ENCODE measurements at places on chromosomes 5 and 9.

GRCh38 chr5:128487041-128487440 lies 51.0 kb downstream of the FBN2 start:
- no peak for DNase-seq

DNA sequence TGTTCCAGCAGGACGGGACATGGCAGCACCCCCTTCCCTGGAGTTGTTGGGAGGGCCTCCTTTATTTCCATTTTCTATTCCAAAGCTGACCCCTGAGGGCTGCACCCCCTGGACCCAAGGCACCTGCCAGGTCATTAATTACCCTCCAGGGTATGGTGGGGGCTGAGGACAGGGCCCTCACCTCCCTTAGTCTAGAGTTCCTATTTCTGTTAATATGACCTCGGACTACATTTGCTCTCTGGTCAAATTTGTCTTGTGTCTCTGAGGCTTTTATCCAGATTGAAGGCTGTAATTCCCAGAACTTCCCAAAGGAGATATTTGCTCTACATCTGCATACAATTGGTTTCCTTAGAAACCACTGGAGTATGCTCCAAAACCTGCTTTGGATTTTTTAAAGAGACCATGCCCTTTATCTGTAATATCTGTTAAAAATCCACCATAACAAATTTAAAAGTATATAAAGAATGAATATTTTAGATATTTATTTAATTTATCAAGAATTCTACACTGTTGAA lies 16.8 kb downstream of the PHF2 start:
- DNase-seq, result no peak

DNA sequence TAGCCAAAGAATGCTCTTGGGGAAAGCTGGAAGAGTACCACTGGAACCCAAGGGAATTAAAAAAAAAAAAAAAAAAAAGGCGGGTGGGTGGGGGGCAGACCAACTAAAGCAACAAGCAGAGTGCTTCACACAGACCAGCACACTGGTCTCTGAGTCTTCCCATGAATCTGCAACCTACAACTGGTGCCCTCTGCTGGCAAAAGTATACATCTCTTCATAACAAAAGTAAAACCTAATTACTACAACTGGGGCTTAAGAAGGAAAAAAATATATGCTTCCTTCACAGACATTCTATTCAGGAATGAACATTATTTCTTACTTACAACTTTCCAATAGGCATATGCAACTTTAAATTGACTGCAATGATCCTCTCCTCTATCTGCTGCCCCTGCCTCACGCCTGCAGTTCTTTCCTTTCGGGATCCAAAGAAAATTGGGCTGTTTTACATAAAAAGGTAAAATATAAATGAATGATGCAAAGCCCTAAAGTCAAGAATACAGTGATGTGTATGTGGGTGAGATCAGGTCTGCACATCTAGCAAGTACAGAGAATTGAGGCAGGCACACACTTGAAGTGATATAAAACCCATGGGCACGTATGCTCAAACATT lies 7.2 kb upstream of the KLHL3 start:
- DNase-seq, result no peak

DNA sequence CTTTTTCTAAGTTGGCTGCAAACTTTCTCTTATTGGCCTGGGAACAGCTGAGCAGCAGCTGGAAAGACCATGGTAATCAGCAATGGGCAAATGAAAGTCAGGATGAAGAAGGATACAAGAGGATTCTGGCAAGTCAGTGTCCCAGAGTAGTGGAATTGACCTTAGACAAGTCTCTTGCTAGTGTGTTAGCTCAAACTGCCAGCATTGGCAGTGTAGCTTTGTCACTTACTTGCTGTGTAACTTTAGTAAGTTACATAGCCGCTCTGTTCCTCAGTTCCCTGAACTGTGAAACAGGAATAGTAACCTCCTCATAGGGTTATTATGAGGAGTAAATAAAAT lies 3.6 kb downstream of the ALDH1A1 start:
- DNase-seq, result no peak

- DNase-seq, result no peak
Measured at GRCh38 chr5:89989776-89990175, 419.8 kb downstream of the CETN3 start.

GRCh38 chr9:5466766-5467165 lies 16.4 kb downstream of the CD274 start:
- DNase-seq, result no peak

- DNase-seq, result no peak
Measured at GRCh38 chr5:111942661-111943401, 185.8 kb upstream of the NREP start.

DNA sequence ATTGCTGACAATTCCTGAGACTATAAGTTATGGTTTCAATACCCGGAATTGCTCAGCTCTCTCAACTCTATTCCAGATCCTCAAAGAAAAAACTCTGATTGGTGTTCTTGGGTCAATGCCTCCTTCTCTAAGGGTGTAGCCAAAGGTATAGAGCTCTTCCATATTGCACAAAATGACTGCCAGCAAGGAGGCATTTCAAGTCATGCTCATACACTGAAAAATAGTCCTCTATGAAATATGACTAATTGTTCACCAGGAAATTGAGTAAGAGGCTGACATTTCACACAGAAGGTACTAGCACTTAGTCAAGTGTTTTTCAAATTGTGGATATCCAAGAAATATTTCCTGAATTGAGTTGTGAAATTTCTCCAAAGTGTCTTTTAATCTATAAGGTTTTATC lies 111.1 kb upstream of the KLF9 start:
- no peak for DNase-seq

- no peak for DNase-seq
Measured at GRCh38 chr5:13581914-13582313, 362.6 kb downstream of the DNAH5 start.

- no peak for DNase-seq
Measured at GRCh38 chr9:131685753-131686706, 53.8 kb downstream of the RAPGEF1 start.

- DNase-seq, result no peak
Measured at GRCh38 chr9:38439916-38440301, 15.7 kb upstream of the IGFBPL1 start.

DNA sequence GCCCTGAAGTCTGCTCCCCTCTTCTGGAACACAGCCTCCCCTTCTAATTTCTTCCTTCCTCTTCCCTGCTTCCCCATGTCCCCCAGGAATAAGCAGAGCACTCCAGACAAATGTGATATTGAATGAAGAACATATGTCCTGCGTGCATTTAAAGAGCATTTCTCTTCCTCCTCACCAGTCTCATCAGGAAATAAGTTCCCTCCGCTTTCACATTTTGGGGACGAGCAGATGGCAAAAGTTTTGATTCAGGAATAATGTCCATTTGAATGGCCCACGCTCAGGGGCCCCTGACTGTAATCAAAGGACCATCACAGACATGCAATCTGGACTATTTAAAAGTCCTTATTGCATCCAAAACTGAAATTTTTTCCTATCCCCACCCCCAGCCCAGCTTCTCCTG lies 316.1 kb downstream of the CDK5RAP2 start:
- no peak for DNase-seq

GRCh38 chr9:126794441-126794840 lies 10.4 kb upstream of the ZBTB43 start:
- DNase-seq, result no peak

DNA sequence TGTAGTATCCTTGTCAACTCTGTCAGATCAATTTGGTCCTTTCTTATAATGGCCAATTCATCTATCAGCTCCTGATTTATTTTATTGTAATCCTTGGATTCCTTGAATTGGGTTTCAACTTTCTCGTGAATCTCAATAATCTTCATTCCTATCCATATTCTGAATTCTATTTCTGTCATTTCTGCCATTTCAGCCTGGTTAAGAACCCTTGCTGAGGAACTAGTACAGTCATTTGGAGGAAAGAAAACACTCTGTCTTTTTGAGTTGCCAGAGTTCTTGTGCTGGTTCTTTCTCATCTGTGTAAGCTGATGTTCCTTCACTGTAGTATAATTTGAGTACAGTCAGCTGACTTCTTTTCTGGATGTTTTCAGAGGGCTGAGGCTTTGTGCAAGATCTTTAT lies 84.5 kb downstream of the CETN3 start:
- DNase-seq, result no peak

DNA sequence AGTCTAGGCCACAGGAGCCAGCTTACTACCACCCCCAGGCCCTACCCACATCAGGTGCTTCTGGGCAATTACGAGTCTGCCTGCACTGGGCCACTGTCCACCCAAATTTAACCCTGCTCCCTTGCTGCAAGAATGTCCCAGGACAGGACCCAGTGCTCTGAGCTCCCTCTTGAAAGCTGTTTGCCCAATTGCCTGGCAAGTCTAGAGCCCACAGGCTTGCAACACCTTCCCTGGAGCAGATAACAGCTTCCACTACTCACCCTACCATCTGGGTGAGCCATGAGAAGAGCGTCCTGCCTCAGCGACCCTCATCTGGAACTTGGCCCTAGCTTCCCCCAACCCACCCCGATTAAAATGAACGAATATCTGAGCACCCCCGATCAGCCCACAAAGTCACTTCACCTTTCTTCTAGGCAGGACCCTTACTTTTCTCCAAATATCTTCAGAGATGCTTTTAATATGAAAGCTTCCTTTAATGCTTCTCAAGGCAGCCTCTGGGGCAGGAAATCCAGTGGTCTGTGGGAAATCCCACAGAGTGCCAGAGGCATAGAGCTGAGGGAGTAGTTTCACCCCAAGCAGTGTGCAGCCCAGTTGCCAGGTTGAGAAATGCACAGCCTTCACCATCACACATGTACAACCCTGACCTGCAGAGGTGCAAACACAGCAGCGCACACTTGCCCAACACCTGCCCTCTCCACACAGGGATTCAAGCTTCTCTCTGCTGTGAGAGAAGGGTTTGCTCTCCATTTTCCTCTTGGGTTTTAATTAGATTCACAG lies 10.6 kb downstream of the ACSL6 start:
- no peak for DNase-seq

DNA sequence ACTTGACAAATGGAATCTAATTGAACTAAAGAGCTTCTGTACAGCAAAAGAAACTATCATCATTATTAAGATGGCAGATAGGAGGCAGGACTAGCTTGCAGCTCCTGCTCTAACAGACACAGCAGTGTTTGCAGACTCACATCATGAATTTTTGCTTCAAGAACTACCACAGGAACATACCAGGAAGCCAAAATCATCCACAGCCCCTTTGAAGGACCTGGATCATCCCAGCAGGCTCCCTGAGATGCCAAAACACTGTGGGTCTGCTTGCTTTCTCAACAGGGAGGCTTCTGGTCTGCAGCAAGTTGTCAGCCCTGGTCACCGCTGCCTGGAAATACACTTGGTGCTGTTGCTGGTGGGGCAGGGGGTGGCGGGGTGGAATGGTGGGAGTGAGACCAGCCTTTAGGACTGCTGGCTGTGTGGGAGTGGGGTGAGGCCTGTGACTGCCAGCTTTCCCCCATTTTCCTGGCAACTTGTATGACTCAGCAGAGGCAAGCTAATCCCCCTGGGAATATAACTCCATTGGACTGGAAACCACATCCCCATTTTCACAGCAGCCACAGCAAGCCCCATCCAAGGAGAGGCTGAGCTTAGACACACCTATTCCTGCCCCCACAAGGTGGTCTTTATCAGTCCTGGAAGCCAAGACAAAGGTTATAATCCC lies 533.8 kb upstream of the CYLC2 start:
- DNase-seq, result no peak

DNA sequence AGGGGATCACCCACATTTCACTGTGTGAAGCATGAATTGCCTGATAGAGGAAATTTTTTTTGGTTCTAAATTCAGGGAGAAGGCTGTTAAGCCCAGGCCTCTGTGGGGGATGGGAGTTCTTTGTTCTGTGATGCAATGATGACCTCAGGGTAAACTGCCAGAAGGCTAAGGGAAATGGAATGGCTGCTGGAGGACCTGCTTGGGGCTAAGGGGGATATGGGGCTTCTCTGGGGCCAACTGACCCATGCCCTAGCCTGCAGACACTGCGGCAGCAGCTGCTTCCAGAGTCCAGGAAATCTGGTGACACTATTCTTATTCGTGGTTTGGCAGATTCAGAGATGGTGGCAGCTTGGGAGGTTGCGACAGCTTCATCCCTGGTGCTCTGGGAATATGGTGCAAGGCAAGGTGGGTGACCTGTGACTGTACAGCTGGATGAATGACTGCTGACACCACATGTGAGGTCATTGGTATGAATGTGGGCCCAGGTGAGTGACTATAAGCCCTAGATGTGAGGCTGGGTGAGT lies 30.3 kb downstream of the VCP start:
- DNase-seq, result no peak

- DNase-seq, result no peak
Measured at GRCh38 chr9:37958154-37958553, 54.2 kb upstream of the SLC25A51 start.

GRCh38 chr9:81030027-81030426 lies 659.3 kb downstream of the TLE1 start:
- DNase-seq, result no peak

DNA sequence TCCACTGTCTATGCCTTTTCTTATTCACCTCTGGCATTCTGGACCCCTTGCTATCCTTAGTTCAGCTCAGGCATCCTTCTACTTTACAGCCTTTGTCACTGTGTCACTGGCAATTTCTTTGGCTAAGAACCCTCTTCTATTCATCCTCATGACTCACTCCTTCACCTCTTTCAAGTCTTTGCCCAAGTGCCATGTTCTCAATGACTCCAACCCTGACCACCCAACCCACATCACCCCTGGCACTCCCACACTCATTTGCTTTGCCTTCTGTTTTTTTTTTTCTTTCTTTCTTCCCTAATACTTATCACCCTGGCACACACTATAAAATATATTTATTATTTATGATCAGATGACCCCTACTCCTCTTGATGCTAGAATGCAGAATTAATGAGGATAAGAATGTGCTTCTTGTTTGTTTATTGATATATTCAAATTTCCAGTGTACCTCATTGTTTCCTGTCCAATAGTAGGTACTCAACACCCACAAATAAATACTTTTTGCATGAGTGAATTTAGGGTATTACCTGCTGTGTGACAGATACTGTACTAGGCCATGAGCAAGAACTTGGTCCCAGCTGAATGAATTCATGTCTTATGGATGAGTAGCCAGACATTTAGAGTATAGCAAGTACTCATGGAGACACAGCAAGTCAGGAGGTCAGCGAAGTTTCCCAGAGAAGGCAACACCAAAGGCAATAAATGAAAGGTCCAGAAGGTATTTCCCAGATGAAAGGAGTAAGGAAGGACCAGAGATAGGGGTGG lies 236.1 kb downstream of the PAPPA start:
- no peak for DNase-seq

DNA sequence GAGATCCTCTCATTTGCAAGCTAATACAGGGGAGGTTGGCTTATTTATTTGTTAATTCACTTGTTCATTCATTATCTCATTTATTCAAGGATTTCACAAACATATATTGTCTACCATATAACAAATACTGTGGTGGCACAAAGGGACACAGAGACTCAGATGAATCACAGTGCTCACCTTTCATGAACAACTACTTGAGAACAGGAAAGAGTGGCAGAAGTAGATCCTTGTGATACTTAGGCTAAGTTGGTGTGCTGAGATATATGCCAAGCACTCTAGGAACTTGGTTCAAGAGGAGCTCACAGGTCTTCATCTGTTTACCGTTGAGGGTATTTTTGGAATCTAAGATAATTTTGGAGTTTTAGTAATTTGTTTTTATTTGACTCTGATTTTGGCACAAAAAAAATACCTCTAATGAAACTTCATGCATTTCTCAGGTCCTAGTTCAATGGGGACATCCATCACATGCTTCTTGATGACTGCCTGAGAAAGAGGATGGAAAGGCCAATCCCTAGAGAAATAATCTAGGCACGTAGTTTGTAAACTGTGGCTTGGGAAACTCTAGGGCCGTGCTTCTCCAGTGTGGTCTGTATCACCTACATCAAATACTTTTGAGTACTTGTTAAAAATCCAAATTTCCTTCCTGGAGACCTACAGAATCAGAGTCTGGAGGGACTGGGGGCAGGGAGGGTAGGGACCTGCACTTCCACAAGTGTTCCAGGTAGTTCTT lies 113.3 kb downstream of the OSTF1 start:
- no peak for DNase-seq

All from NCI-H187 treated with DMSO at 0.1 percent for 48 hours (cell line).